ENCODE measurements at places on chromosomes 13 and 19.

DNA sequence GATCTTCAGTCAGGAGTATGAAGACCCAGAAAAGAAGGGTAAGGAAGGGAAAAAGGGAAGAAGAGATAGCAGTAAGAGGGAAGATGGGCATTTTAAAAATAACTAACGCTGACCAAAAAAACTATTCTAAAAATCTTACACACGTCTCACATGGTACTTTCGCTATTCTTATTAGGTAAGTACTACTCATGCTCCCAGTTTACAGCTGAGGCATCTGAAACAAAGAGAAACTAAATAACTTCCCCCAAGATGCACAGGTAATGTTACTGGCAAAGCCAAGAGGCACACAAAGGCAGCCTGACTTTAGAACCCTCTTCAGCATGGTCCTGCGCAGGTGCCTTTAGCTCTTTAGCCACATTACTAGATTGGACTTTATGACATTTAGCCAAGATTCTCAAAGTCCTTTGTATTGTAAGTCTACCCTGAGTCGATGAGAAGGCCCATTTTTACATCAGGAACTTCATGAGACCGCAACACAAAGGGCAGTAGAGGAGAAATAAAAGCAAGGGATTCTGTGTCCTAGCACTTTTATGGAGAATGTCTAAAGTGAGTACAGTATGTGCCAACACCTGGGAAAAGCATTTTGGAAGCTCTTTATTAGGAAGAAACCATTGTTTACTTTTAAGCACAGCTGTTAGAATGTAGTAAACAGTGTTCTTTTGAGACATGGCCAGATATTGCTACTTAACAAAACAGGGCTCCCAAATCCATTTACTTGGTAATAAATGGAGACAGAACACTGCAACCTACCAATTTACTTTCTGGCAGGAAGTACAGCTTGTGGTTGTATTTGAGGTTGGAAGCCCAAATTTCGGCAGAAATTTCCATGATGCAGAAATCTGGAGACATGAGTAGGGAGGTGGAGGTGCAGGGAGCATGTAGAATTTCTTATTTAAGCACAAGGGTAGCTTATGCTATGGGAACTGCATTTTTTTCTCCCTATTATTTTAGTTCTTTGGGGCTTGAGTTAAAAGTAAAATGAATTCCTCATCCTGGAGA is 250.7 kb downstream of the KCTD12 start:
- no peak for DNase-seq

DNA sequence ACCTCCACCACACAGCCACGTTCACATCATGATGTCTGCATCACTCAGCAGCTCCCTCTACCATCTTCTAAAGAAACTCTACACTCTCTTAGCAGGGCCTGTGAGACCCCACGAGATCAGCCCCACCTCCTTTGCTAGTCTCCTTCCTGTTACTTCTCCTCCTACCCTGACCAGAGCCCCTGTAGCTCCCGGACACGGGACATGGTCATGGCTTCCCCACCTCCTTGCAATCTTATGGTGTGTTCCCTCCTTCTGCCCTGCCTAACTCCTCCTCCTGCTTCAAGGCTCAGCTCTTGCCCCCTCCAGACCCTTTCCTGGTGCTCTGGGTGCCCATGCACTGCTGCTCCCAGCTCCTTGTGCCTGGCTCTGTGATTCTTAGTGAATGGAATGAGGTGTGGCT is 8.1 kb upstream of the MRPS31 start:
- DNase-seq, result no peak

DNA sequence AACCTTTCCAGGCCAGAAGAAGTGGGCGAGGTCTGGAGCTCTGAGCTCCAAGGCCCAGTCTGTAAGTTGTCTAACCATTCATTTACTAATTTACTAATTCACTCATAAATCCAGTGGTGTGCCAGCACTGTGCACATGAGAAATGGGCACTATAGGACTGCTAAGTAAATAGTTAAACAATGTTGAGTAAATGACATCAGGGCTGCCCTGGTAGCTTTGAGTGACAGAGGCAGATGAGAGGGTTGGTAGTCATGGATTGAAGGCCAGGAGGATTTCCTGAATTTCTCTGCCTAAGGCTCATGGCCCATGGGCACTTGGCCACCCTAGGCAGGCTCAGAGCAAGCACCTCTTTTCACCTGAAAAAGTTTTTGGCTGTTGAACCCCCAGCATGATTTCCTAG is 216.9 kb upstream of the RXFP2 start:
- no peak for DNase-seq

- no peak for DNase-seq
Observed at GRCh38 chr13:99827011-99827772, 144.4 kb downstream of the ZIC5 start.

DNA sequence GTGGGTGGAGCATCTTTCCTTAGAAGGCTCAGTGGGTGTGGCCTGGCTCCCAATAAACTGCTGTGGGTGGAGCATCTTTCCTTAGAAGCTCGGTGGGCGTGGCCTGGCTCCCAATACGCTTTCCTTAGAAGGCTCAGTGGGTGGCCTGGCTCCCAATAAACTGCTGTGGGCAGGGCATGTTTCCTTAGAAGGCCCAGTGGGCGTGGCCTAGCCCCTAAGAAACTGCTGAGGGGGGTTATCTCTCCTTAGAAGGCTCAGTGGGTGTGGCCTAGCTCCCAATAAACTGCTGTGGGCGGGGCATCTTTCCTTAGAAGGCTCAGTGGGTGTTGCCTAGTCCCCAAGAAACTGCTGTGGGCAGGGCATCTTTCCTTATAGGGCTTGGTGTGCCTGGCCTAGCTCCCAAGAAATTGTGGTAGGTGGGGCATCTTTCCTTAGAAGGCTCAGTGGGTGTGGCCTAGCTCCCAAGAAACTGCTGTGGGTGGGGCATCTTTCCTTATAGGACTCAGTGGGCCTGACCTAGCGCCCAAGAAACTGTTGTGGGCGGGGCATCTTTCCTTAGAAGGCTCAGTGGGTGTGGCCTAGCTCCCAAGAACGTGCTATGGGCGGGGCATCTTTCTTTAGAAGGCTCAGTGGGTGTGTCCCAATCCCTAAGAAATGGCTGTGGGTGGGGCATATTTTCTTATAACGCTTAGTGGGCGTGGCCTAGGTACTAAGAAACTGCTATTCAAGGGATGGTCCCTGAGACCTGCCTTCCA is 10.3 kb downstream of the HSH2D start:
- DNase-seq, result no peak

- DNase-seq, result no peak
Observed at GRCh38 chr19:7862413-7862951, 11.7 kb downstream of the PRR36 start.

DNA sequence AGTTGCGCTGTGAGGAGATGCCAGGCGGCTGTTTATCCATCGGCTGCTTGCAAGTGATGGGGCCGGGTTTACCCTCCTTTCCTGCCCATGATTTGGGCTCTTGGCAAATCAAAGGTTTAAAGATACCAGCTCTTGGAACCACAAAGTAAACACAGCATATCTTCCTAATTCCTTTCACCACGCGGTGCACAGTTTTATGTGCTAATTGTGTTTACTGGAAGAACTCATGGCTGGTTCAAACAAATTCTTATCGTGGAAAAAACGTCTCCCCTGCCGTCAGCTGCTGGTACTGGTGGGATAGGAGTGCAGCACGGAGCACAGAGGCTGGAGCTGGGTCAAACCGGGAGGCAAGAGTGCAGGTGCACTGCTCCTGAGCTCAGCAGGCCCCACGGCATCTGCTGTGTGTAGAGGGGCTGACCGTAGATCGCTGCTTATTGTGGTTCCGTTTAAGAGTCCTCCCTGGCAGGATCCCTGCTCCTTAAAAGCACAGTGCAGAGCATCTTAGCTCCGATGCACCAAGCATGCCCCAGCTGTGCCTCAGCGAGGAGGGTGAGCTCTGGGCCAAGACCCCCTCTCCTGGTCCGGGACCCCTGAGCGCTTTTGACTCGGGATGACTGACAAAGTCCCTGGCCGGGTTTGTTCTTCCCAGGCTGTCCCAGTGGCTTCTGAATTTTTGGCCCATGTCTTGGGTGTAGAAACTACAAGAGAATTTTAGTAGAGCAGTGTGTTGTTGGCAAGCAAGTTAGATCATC is 51.3 kb upstream of the GAS6 start:
- no peak for DNase-seq

DNA sequence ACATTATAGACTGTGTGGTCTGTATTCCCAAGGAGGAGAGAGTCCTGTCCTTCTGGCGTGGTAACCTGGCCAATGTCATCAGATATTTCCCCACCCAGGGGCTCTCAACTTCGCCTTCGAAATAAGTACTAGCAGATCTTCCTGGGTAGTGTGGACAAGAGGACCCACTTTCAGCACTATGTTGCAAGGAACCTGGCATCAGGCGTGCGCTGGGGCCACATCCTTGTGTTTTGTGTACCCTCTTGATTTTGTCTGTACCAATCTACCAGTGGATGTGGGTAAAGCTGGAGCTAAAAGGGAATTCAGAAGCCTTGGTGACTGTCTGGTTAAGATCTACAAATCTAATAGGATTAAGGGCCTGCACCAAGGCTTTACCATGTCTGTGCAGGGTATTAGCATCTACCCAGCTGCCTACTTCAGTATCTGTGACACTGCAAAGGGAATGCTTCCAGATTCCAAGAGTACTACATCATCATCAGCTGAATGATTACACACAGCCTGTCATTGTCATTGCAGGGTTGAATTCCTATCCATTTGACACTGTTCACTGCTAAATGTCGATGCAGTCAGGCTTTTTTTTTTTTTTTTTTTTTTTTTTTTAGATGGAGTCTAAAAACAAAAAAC is 148.0 kb downstream of the PRR20E start:
- DNase-seq, result no peak

DNA sequence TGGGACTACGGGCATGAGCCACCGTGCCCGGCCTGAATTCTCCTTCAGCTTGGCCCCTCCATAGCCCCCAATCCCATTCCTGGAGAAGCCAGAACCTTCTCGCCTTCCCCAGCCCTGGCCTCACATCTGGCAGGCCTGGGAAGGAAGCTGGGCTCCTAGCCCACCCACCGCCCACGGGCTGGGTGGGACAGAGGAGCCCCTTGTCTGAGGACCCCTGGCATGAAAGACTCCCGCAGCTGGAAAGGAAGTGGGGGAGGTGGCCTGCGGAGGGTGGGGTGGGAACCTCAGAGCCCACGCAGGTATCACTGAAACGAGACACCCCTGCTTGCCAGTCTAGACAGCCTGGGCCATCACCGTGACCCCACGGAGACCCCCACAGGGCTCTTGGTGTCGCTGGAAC is 7.7 kb upstream of the NANOS3 start:
- DNase-seq, result no peak

DNA sequence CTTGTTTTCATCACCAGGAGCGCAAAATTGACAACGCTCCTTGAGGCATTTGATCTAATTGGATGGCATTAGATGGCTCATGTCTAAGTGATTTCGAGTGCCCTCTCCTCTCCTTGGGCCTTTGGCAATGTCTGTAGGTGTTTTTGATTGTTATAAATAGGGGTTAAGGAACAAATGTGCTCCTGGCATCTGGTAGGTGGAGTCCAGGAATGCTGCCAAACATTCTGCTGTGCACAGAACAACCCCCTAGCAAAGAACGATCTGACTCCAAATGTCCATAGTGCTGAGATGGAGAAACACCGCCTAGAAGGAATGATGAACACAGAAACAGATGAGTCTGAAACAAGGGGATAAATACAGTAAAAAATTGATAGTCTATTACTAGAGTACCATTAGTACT is 68.0 kb upstream of the C1QTNF9B start:
- DNase-seq, result no peak

DNA sequence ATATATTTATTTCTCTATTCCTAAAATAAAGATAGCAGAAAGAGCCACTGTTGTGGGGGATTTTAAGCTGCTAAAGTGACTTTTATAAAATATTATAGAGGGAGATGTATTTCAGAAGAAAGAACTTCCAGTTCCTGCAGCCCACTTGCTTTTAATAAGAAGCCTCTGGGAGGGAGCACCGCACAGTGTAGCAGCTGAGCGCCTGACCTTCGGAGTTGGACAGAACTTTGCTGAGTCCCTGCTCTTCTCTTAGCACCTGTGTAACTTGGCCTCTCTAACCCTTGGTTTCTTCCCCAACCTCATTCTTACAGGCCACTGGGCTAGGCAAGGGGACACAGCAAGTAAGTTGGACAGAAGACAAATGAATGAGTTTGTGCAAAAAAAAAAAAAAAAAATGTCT is 34.8 kb upstream of the TPTE2 start:
- no peak for DNase-seq

GRCh38 chr13:26054896-26055295 is 3.1 kb upstream of the SHISA2 start:
- no peak for DNase-seq

GRCh38 chr13:22800526-22801401 is 380.0 kb upstream of the SGCG start:
- no peak for DNase-seq

DNA sequence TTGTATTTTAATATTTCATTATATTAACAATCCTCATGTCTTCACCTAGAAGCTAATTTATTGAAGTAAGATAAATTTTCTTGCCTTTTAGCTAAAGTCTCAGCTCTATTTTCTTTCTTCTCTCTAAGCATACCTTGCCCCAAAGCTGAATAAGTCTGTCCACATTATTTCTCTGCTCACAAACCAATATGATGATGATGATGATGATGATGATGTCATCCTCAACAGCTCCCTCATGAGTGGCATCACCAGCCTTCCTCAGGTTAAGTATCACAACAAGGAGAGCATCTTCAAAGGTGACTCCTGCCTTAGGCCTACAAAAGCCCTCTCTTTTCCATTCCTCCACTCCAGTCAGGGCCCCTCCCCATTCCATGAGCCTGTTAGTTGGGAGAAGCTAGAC is 31.9 kb upstream of the ATP12A start:
- DNase-seq, result no peak

DNA sequence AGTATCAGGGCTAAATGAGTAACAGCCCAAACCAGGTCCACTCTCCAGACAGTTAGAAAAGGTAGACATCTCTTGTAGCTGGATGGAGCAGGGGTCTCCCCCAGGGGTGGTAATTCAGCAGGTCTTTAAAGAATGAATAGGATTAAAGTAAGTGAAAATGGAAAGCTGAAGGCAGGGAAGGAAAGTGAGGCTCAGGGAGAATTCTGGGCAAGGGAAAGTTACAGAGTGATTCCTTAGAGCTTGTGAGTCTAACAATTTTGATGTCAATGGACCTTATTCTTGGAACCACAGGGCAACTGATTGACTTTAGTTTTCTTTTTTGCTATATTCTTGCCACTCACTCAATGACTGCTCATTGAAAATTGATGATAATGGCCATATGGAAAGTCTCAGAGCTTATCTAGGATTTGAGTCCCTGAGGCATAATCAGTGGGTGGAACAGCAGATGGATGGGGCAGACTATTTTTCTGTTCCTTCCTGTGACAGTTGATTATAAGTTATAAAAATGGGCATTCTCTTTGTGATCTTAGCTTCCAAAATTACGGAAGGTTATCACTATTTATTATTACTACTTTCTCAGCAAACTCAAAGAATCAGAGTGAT is 76.9 kb downstream of the LRCH1 start:
- no peak for DNase-seq

GRCh38 chr19:42105368-42105767 is 26.9 kb downstream of the POU2F2 start:
- no peak for DNase-seq

GRCh38 chr13:64962404-64962803 is 2267.7 kb downstream of the PCDH9 start:
- no peak for DNase-seq

Measured in pulmonary artery endothelial cell (primary cell).